Brain pericyte (primary cell): ENCODE measurements at places on chromosomes 7 and 10.

- peak; percentile 93 for DNase-seq
Measured at GRCh38 chr7:1536743-1537534, 6.4 kb downstream of the MAFK start.

GRCh38 chr10:101843032-101844021, at the start of gene KCNIP2:
TSS of gene KCNIP2 (minus strand) at chr10:101843800. CDS start at chr10:101843568, 232 bp downstream.
- no peak for DNase-seq

- peak; percentile 77 for DNase-seq
Measured at GRCh38 chr10:24383681-24384106, 174.8 kb downstream of the KIAA1217 start.

GRCh38 chr7:118759921-118760320, 535.4 kb downstream of the ANKRD7 start:
- DNase-seq: no peak

- DNase-seq: no peak
Measured at GRCh38 chr7:96921771-96922170, 83.6 kb upstream of the DLX6 start.

DNA sequence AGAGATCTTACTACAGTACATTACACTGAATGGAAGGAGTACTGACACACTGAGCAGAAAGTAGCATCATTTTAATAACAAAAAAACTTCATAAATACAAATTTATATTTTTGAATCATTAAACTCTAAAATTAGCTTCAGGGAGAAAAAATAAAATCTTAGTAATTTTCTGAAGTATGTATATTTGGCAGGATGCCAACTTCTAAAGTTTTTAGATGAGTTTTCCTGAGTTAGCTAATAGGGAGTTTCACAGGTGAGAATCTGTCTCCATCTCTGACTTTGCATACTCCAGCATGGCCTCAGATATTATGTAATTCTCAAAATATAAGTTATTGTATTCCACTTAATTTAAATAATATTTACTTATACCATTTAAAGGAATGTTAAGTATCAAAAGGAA, 673.2 kb upstream of the PCDH15 start:
- DNase-seq: no peak

DNA sequence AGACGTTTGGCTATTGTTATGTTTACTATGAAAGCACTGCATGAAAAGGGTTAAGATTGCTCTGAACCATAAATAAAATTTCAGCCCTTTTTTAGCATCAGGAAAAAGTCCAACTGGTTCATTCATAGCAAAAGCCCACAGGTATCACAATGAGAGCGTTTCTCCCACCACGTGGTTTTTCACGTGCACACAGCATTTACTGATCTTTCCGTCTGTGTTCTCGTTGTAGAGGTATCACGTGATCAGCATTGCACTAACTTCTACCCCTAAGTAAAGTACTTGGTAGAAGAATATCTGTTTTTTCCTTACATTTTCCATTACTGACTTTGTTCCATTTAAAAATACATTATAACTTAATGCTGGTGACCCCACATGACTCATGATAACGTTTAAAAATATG, 17.8 kb upstream of the CCDC3 start:
- DNase-seq: no peak

- DNase-seq: no peak
Measured at GRCh38 chr7:46315891-46316290, 394.8 kb upstream of the IGFBP3 start.

DNA sequence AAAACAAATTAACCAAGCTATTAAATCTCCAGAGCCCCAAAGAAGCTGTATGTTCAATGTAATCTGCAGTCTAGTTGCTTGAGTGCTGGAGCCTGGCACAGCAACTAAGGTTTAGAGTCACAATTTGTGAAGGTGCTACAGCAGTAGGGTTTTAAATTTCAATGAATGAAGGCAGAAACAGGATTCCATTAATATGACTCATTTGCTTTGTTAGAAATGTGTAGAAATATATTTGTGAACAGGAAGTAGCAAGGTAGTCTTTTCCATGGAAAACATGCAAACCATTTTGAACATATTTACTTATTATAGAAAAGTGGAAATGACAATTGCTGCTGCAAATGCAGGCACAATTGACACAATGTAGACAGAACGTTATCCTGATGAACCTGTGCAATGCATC, 149.0 kb upstream of the STEAP4 start:
- DNase-seq: no peak
